Amniotic stem cell (primary cell): ENCODE measurements at places on chromosomes 1 and 21.

DNA sequence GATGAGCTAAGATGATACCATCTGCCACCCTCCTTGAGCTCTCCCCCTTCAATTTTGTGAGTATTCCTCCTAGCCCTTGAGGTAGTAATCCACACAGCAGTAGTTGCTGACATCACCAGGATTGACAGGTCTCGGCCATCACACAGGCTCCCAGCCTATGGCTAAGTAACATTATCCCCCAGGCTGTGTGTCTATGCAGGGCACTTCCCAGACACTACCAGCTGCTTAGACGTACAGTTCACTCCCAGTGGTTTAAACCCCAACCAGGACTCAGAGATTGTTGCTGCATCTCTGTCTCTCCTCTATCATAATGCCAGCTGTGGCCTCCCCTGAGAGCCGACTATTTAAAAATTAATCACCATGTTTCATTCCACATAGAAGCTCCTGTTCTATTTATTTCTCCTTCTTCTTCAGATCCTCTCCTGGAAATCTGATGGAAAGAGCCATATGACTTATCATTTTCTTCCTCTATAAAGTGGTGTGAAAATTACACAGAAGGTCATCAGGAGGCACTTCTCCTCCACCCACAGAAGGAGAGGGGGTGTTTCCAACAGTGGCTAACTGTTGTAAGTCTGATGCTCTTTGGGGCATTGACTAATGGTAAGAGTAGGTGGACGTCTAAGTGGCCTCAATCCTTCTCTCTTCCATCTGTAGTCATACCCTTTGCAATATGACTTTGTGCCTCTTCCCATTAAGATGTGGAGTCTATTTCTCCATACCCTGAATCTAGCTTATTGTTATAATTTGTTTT is 396.3 kb downstream of the SETD4 start:
- DNase-seq = no peak

GRCh38 chr1:8396083-8396785 is 78.3 kb downstream of the SLC45A1 start:
- DNase-seq = no peak

DNA sequence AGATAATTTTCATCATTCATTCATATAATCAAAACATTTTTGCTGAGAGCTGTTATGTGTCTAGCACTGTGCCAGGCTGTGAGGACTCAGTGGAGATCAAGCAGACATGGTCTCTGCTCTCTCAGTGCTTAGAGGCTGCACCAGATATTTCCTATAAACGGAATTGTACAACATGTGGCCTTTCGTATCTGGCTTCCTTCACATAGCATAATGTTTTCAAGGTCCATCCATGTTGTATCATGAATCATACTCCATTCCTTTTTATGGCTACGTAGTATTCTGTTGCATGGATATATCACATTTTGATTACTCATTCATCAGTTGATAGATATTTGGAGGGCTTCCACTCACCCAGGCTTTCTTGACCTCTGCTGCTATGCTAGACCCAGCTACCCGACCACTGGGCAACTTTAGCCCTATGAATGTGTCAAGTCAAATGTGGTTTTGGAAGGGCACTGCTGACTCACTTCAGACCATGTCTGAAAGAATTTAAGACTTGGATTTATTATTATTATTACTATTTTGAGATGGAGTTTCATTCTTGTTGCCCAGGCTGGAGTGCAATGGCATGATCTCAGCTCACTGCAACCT is 18.5 kb downstream of the NCF2 start:
- no peak for DNase-seq

GRCh38 chr1:16719571-16720350 is 20.6 kb upstream of the RNU1-4 start:
- DNase-seq = no peak
